ENCODE measurements at places on chromosomes 4 and X.

DNA sequence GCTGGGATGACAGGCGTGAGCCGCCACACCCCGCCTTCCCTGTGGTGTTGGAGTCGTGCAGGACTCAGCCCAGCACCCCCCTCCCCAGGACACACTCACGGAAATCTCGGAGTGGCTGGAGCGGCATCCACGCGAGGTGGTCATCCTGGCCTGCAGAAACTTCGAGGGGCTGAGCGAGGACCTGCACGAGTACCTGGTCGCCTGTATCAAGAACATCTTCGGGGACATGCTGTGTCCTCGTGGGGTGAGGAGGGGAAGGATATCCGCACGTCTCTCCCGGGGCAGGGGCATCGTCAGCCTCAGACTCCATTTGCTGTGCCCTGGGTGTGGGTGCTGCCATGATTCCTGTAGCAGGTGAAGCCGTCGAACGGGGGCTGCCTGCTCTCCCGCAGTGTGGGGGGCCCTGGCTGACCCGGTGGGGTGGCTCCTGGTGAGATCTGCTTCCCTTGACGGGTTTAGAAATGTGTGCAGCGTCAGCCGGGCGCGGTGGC is 10.3 kb downstream of the PLCXD1 start:
- DNase-seq: no peak

DNA sequence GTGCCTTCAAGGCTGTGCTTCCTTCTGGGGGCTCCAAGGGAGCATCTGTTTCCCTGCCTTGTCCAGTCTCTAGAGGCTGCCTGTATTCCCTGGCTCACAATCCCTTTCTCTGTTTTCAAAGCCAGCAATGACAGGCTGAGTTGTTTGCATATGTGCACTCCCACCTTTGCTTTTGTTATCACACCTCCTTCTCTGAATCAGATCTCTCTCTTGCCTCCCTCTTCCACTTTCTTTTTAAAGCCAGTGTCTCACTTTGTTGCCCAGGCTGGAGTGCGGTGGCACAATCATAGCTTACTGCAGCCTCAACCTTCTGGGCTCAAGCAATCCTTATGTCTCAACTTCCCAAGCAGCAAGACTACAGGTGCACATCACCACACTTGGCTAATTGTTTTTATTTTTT is 37.1 kb upstream of the LEF1 start:
- peak; percentile 31 for DNase-seq

DNA sequence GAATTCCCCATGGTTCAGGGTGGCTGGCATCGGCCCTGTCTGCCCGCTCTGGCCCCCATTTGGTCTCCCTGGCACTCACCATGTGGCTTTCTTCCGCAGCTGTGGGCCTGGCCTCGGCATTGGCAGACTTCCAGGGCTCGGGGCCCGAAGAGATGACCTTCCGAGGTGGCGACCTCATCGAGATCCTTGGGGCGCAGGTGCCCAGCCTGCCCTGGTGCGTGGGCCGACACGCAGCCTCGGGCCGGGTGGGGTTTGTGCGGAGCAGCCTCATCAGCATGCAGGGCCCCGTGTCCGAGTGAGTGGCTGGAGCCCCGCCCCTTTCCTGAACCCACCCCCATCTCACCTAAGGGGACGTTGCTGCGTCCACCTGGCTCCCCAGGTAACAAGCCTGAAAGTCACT is 20.1 kb downstream of the SH3TC1 start:
- no peak for DNase-seq

GRCh38 chr4:184826691-184827270 is 1.0 kb upstream of the ACSL1 start:
- DNase-seq: no peak

DNA sequence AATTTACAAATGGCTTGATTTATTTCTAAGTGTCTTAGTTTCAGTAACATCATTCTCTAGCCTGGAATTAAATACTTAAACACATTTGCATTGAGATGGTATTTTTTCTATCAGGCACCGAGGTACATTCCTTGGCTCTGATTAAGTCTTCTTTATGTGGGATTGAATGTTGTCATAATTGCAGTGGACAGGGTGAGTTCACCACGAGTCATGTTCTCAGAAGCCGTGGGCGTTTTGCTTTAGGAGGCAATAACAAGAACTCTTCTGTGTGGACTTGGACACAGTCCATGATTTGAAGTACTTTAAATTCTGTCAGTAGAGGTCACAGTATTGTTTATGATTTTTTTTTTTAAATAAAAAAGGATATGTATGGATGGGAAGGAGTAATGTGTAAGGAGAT is 57.1 kb upstream of the EFHC2 start:
- DNase-seq: peak; percentile 51

Data from stimulated activated CD4-positive, alpha-beta T cell treated with anti-CD3 and anti-CD28 coated beads, Interleukin-1b, Interleukin-23, amount 100 ng/mL, for 48 hours (primary cell).